Stimulated activated CD4-positive, alpha-beta T cell treated with anti-CD3 and anti-CD28 coated beads, Interleukin-15, amount 100 ng/mL, for 24 hours (primary cell): ENCODE measurements at places on chromosomes 3 and 15.

DNA sequence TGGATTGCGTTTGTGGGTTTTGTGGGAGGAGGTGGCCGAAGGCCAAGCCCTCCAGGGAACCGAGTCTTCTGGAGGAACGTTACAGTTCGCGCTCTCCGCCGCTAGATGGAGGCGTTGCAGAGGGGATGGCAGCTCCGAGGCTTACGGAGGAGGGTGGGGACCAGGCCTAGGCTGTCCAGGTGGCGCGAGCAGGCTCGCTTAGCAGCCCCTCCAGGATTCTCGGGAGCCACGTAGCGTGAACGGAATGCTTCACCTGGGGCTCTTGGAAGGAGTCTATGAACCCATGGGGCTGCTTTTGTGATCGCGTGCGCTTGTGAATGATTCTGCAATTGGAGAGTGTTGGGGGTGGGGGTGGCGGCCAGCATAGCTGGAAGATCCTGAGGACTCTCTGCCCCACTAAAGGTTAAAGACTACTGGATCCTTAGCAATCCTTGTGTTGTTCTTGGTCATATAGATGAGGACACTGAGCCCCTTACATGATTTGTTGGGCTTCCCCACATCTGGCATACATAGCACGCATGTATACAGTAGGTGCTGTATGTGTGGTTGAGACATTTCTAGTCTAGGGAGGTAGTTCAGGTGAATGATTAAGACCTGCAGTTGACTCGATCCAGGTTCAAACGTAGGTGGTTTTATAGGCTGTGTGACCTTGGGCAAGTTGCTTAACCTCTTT is 25.7 kb downstream of the FAM3D start:
- peak; percentile 77 for DNase-seq

- DNase-seq: no peak
Measured at GRCh38 chr15:57598346-57598745, 6.6 kb downstream of the MYZAP start.

- DNase-seq: no peak
Measured at GRCh38 chr3:188797045-188797444, 374.7 kb upstream of the TPRG1 start.

- DNase-seq: no peak
Measured at GRCh38 chr3:191518861-191519260, 57.9 kb downstream of the PYDC2 start.
